Dorsolateral prefrontal cortex (tissue), 122 donors: ENCODE measurements at places on chromosomes 16 and 17. TPM values are rescaled to one million over a fixed set of nuclear protein-coding genes. Genes with fewer than 3 reads are reported as not detected.

GRCh38 chr16:84672276-84673202, 24.2 kb downstream of the KLHL36 start:
- peak; percentile 51 for DNase-seq

GRCh38 chr17:80110447-80110812, 9.0 kb downstream of the GAA start:
- no peak for DNase-seq

The VWA3A gene
- total RNA-seq, result 38.8 TPM

The SEPTIN12 gene
- total RNA-seq, result not detected
